ENCODE measurements at places on chromosomes 5 and 9.

- no peak for DNase-seq
Observed at GRCh38 chr5:42026446-42026845, 101.4 kb downstream of the FBXO4 start.

DNA sequence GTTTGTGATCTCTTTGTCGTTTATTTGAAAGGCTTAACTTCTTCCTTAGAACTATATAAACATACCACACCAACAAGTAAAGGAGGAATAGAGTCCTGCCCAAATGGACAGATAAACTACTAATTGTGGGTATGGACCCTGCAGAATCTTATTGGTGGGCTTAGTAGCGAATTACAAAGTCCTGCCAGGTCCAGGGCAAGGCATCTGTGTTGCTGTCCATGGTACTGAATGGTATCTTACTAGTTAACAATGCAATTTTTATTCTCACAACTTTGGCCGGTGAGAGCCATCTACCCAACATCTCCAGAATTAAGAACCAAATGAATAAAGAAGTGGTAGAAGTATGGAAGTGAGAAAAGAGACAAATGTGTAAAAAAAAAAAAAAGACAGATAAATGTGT lies 1782.4 kb upstream of the WWC1 start:
- peak; percentile 24 for DNase-seq

GRCh38 chr9:124008303-124008693 lies 3.3 kb upstream of the LHX2 start:
- no peak for DNase-seq

- DNase-seq: no peak
Observed at GRCh38 chr5:107524111-107524510, 146.6 kb downstream of the EFNA5 start.

GRCh38 chr5:14006823-14007520 lies 62.5 kb upstream of the DNAH5 start:
- DNase-seq: no peak

GRCh38 chr5:16936150-16936988 lies at the start of gene MYO10:
Gene MYO10, minus strand, starts transcription at chr5:16936288. Its CDS starts 480 bp downstream, at chr5:16935808.
- DNase-seq: peak; percentile 71

DNA sequence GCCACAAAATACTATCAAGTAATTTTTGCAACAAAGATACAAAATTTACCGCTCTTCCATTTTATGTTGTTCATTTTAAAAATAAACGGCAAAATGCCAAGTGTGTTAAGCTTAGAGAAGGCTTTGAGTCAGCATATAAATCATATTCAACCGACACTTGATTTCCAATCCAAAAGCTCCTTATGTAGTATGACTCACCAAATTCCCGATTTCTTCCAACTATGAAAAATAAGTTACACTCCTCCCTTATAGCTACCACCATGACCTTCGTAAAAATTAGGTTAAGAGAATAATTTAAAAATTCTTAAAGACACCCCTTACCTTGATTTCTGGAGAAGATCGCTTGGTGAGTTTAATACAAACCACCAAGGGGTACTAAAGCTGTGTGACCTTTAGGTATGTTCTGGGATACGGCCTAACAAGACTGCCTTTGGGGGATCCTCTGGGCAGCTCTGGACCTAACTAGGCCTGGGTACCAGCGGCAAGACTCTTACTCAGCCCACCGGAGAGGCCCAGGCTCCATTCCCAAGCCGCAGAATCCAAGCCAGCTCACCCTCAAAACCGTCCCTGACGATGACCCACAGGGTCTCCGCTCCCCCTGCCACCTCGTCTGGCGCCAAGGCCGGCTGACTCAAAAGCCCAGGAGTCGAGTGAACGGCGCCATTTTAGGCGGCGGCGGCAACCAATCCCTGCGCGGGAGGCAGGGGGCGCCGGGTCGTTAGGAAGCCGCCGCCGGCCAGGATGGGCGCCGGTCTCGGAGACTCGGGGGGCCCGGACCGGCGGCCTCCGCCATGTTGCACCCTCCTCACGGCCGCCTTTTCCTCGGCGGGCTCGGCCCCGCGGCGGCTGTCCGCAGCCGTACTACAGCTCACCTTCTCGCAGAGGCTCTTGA lies 739 bp downstream of the PPP2CA start:
- DNase-seq: peak; percentile 50

GRCh38 chr5:640461-641330 lies 28.6 kb downstream of the CEP72 start:
- DNase-seq: no peak

DNA sequence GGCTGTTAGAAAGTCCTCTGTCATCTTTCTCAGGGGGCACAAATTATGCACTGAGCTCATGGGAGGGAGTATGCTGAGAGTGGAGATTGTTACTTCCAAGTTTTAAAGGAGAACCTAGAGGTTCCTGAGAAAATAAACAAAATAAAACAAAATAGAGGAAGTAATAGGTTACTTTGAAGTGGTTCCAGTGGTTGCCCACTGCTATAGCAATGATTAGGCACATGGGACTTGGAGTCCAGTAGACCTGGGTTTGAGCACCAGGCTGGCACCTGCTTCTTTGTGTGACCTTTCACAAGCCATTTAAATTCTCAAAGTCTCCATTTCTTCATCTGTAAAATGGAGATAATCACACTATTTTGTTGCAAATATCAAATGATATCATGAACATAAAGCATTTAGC lies 13.8 kb upstream of the CDC23 start:
- no peak for DNase-seq

DNA sequence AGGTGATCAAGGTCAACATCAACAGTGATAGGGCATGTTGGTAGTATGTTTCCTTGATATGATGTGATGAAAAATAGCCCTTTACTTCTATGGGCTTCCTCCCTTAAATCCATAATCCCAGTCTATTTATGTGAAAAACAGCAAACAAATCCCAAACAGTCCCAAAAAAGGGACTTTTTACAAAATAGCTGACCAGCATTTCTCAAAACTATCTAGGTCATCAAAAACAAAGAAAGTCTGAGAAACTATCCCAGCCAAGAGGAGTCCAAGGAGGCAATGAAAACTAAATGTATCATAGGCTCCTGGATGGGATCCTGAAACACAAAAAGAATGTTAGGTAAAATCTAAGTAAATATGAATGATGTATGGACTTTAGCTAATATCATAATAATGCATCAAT lies 71.2 kb downstream of the MARCHF3 start:
- DNase-seq: no peak

DNA sequence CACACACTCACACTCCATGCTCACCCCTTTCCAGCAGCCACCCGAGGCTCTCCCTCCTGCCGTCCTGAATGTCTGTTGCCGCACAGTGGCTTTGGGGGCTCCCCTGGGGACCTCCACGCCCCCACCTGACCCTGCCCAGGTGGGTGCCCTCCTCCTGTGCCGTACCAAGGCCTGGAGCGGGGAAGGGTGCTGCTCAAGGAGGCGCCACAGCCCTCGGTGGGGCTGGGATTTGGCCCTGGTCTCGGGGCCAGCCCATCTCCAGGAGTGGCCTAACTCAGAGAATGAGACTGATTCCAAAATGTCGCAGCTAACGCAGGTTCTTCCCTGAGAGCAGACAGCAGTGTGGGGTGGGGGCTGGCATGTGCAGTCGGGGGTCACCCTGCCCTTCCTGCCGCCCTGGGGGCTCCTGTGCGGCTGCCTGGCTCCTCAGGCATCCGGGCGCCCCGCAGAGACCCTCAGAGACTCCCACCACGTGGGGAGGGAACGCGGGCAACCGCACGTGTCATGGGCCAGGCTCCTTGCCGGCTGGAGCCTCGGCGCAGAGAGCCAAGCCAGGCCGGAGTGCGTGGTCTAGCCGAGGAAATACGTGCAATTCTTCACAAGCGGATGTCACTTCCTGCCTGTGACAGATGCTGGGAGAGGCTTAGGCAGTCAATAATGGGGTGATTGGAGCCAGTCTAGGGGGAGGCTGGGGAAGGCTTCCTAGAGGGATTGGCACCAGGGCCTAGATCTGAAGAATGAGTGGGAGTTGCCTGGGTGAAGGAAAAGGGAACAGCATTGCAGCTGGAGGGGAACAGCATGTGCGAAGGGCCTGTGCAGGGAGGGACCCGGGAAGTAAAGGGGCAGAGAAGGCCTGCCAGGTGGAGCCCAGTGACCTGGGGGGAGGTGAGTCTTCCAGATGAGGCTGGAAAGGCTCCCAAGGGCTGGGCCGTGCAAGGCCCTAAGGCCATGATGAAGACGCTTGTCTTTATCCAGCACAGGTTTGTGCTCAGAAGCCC lies 44.1 kb downstream of the C9orf50 start:
- DNase-seq: no peak

- DNase-seq: no peak
Observed at GRCh38 chr5:135655468-135655815, 76.7 kb upstream of the CXCL14 start.

GRCh38 chr9:84338792-84339191 lies 1.8 kb downstream of the SLC28A3 start:
- DNase-seq: no peak

DNA sequence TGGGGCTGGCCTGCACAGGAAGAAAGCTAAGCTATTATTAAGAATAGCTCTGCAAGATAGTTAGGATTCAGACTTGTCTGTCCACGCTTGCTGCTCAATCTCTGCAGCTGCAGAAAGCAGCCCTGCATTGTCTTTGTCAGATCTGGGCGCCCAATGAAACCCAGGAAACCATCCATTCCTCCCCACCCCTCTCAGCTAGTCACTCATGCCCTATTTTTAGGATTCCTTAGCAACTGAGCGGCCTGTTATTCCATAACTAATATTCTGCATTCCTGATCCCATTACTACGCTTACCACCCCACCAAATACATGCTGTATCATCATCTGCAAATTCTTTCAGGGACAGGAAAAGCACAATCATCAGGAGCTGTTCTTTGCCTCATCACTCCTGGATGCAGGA lies 52.9 kb upstream of the APC start:
- no peak for DNase-seq

GRCh38 chr5:142403583-142403982 lies 78.8 kb upstream of the SPRY4 start:
- DNase-seq: no peak

DNA sequence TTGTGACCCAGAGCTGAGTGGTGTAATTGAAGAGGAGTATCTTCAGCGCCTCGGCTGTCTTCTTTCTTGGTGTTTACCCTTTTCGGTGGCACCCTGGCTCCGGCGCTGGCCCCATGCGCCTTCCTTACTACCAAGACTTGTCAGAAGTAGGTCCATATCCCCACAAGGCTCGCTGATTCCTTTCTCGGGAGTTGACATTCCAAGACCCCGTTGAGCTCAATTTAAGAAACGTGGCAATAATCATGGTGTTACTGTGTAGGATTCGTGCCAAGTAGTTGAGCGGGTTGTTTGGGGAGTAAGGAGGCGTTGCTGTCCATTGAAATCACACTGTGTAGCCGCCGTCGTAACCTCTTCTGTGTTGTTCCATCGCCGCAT lies 795 bp downstream of the NDUFAF2 start:
- DNase-seq: no peak

- no peak for DNase-seq
Observed at GRCh38 chr5:83115816-83116215, 38.5 kb downstream of the XRCC4 start.

GRCh38 chr9:128773049-128773448 lies 1.3 kb upstream of the ZER1 start:
- no peak for DNase-seq

GRCh38 chr9:38118862-38119438 lies 49.9 kb upstream of the SHB start:
- no peak for DNase-seq

GRCh38 chr5:115941051-115941675 lies 21.1 kb upstream of the LVRN start:
- DNase-seq: no peak

- no peak for DNase-seq
Observed at GRCh38 chr5:142697356-142698255, 11.7 kb upstream of the FGF1 start.

GRCh38 chr5:151313357-151313756 lies 9.8 kb upstream of the SLC36A3 start:
- DNase-seq: no peak

GRCh38 chr5:141483902-141484301 lies 928 bp upstream of the PCDHGC4 start:
- no peak for DNase-seq
